ENCODE measurements at places on chromosomes 5 and 9.

DNA sequence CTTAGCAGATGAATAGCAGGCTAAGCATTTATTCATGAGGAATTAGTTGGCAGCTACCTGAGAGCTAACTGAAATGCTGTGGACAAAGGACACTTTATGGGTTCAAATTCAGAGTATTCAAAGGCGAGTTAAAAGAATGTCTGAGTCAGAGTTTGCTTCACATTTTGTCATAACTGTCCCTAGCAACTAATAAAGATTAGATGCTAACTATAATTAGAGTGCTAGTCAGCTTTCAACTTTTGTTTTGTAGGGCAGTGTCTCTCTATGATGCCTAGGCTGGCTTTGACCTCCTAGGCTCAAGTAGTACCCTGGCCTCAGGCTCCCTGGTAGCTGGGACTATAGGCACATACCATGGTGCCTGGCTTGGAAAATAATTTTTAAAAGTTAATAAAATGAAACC, 4.6 kb downstream of the SMC5 start:
- no peaks in the 10 kb centered on the region for H3K36me3 ChIP-seq
- H3K4me1 ChIP-seq: no peaks in the 10 kb centered on the region
- DNase-seq: no peak
- H3K27me3 ChIP-seq: no peaks in the 10 kb centered on the region
- H3K27ac ChIP-seq: no peak overlapping the region
- H3K4me3 ChIP-seq: no peak overlapping the region

DNA sequence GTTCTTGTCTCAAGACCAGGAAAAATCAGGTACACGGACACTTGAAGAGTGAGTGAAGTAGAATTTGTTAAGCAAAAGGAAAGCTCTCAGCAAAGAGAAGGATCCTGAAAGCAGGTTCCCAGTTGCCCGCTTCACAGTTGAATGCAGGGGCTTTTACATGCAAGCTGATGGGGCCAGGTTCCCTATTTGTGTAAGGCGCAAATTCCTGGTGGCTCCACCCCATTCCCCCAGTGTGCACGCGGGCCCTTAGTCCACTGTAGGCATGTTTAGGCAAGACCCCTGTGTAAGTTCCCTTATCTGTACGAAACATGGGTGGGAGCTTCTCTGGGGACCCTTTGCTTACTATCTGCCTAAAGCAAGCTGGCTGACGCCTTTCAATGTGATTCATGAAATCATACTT, 2.7 kb upstream of the AGTPBP1 start:
- H3K4me3 ChIP-seq: no peak overlapping the region
- H3K4me1 ChIP-seq: peaks cover 14% of the 10 kb centered on the region
- H3K27me3 ChIP-seq: no peaks in the 10 kb centered on the region

GRCh38 chr5:45038366-45038987, 229.7 kb downstream of the MRPS30 start:
- H3K4me3 ChIP-seq: no peak overlapping the region
- no peak overlapping the region for H3K27ac ChIP-seq
- no peaks in the 10 kb centered on the region for H3K4me1 ChIP-seq
- DNase-seq: no peak
- no peaks in the 10 kb centered on the region for H3K36me3 ChIP-seq

GRCh38 chr5:125293726-125294125, 547.3 kb upstream of the ZNF608 start:
- H3K36me3 ChIP-seq: no peaks in the 10 kb centered on the region
- no peak for DNase-seq
- H3K27ac ChIP-seq: no peak overlapping the region
- no peak overlapping the region for H3K4me3 ChIP-seq
- no peaks in the 10 kb centered on the region for H3K4me1 ChIP-seq
- H3K27me3 ChIP-seq: no peaks in the 10 kb centered on the region

GRCh38 chr5:107979291-107979690, 308.6 kb upstream of the EFNA5 start:
- no peak overlapping the region for H3K4me3 ChIP-seq
- no peak overlapping the region for H3K27ac ChIP-seq
- DNase-seq: no peak
- no peaks in the 10 kb centered on the region for H3K36me3 ChIP-seq

Measured in H1 (cell line).